ENCODE measurements at places on chromosomes 6 and 20. TPM values are rescaled to one million over a fixed set of nuclear protein-coding genes. Genes with fewer than 3 reads are reported as not detected.

Gene ZFAND3
- 83.6 TPM for total RNA-seq

- H3K4me1 ChIP-seq, result no peaks in the 10 kb centered on the region
- H3K36me3 ChIP-seq, result no peaks in the 10 kb centered on the region
- H3K27ac ChIP-seq, result no peak overlapping the region
- H3K4me3 ChIP-seq, result no peak overlapping the region
- H3K27me3 ChIP-seq, result no peaks in the 10 kb centered on the region
- peak; percentile 28 for DNase-seq
Measured at GRCh38 chr6:33171016-33171879, 21.0 kb downstream of the COL11A2 start.

Gene KIF25
- 0.72 TPM for total RNA-seq

- no peak overlapping the region for H3K27ac ChIP-seq
- H3K36me3 ChIP-seq, result no peaks in the 10 kb centered on the region
- peak; percentile 21 for DNase-seq
- H3K27me3 ChIP-seq, result no peaks in the 10 kb centered on the region
- H3K4me3 ChIP-seq, result no peak overlapping the region
Measured at GRCh38 chr20:36105711-36106226, 48.8 kb upstream of the EPB41L1 start.

Gene IPCEF1
- 4.7 TPM for total RNA-seq
